Fibroblast of skin of abdomen (primary cell): ENCODE measurements at places on chromosomes 5 and 9.
A peak's percentile ranks its signal among the peaks of the same experiment; 100 is the strongest.

DNA sequence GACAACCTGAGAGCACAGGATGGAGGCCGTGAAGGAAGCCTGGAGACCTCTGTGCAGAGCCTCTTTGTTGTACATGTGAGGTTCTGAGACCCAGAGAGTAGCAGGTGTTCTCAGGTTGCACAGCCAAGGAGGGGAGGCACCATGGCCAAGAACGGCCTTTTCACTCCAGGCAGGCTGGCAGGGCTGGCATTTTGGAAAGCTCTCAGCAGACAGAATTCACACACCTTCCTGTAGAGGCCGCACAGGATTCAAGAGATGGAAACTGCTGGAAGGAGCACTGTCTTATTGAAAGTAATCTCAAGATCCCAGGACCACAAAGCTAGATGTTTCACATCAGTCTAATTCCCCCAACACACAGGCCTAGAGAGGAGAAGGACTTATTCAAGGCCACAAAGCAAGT lies 52.8 kb upstream of the XPA start:
- DNase-seq: no peak

GRCh38 chr5:17441351-17441750 lies 56.7 kb upstream of the TAF11L2 start:
- peak; percentile 91 for DNase-seq

- no peak for DNase-seq
These were observed 564.6 kb upstream of the DMAC1 start for GRCh38 chr9:8364026-8364752.

DNA sequence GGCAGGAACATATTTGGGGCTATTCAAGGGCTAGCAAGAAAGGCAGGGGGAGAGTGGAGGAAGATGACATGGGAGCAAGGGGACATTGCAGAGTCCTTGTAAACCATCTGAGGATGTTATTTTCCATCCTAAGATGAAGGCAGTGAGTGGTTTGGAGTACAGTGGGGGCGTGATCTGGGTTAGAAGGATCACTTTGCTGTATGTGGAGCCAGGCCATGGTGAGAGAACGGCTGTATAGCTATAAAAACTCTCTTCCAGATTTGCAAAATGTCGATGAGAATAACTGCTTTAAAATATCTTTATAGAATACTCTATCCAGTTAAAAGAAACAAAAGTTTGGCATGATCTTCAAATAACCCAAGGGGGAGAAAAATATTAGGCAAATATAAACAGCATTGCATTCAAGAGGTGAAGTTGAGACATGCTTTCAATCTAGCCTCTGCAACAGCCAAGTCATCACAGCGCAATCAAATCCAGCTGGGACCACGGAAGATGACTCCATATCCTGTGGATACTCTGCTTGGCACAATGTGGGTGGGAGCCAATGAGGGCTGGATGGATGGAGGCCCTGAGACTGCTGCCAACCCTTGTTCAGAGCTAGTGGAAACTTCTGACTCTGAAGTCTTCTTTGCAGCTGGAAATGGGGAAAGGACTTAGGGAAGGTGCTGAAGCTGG lies 111.5 kb upstream of the BASP1 start:
- DNase-seq: peak; percentile 82
